Activated CD8-positive, alpha-beta memory T cell treated with anti-CD3 and anti-CD28 coated beads for 1 hour (primary cell): ENCODE measurements at places on chromosomes 4 and X.

DNA sequence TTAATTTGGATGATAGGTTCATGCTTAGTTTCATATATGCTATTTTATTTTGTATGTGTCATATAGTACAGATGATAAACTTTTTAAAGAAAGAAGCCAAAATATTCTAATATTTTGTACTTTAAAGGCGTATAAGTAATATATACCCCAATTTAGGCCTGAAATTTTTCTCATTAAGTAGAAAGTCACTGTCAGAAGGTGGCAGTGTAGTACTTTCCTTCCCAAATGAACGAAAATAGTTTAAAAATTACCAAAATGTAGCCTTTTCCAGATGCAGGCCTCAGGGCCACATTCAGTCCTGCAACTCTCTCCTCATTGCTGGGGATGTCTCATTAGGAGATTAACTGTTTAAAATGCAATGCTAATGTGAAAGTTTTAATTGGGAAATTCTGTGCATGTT, 1263.6 kb downstream of the C4orf33 start:
- DNase-seq: no peak

GRCh38 chr4:101763576-101763975, 27.0 kb upstream of the BANK1 start:
- no peak for DNase-seq

- no peak for DNase-seq
These were observed 50.5 kb upstream of the PUDP start for GRCh38 chrX:7198499-7198898.

DNA sequence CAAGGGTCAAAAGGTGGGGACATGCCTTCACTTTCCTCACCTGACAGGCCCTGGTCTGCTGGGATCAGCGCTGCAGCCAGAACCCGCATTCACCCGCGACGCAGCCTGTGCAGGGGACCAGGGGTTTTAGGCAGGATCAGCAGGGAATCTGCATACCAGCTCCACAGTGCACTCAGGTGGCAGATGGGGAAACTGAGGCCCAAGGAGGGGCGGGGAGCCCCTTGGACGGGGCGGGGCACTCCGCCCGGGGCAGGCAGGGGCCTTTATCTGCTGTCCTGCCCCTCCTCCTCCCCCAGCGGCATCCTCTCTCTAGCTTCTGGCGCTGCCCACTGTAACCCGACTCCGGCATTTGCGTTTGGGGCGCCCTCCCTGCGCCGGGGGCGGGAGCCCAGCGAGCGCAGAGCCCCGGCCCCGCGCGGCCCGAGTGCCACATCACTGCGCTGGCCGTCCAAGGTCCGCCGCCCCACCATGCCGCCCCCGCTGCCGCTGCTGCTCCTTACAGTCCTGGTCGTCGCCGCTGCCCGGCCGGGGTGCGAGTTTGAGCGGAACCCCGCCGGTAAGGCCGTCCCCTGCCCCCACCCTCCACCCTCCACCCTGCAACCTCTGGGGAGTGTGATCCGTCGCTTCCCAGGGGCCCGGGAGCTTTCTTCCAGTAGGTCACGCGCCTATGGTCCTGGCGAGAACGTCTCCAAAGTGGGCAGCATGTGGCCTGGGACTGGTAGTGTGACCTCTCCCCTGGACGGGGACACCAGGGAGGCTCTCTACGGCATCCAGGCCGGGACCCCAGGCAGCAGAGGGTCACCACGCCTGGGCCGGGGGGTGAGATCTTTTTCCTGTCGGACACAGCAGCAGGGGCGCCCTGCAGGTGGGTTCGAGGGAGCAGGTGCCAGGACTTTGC, at the start of gene CPZ:
CPZ (plus strand) TSS at position 400 of the 898 bp plus-strand sequence; CDS start at position 469, 69 bp downstream.
- DNase-seq: no peak

GRCh38 chr4:23973308-23973855, 83.5 kb upstream of the PPARGC1A start:
- no peak for DNase-seq

- DNase-seq: no peak
These were observed 10.8 kb upstream of the TMPRSS11B start for GRCh38 chr4:68256284-68256683.

GRCh38 chr4:83013902-83014301, 3.3 kb upstream of the LIN54 start:
- no peak for DNase-seq

GRCh38 chr4:41887821-41888686, 47.2 kb upstream of the TMEM33 start:
- no peak for DNase-seq
